ENCODE measurements at places on chromosomes 2 and 18.

GRCh38 chr2:112776113-112776512, 8.2 kb downstream of the IL1A start:
- DNase-seq: no peak

DNA sequence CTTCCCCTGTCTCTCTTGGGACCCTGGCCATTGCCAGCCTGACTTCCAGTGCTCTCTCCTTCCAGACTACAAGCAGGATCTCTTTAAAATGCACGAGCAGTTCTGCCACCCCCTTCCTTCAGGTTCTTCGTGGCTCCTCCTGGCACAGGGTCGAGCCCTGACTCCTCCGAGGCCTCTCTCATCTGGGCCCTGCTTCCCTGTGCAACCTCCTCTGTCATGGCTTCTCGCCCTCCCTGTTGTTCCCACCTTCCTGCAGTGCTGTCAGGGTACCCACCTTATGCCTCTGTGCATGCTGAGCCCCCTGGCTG, 56.7 kb upstream of the RPL31 start:
- DNase-seq: no peak

GRCh38 chr18:71976744-71977143, 567.4 kb downstream of the CBLN2 start:
- no peak for DNase-seq

- DNase-seq: no peak
Measured at GRCh38 chr2:25787020-25787419, 91.3 kb downstream of the ASXL2 start.

DNA sequence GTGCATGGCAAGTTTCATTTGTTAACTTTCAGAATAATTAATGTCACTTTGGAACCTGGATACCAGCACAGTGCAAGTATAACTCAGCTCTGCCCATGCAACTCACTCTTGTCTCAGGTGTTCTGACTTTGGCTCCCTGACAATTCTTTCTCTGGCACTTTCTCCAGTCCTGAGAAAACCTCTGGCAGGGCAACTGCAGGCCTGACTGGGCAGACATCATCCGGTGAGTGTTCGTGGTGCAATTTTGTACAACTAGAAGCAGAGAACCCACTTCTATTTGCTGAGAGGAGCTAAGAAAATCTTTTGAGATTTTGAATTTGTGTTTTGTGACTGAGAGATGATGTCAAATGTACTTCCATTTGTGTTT, 143.0 kb downstream of the AQP4 start:
- no peak for DNase-seq

DNA sequence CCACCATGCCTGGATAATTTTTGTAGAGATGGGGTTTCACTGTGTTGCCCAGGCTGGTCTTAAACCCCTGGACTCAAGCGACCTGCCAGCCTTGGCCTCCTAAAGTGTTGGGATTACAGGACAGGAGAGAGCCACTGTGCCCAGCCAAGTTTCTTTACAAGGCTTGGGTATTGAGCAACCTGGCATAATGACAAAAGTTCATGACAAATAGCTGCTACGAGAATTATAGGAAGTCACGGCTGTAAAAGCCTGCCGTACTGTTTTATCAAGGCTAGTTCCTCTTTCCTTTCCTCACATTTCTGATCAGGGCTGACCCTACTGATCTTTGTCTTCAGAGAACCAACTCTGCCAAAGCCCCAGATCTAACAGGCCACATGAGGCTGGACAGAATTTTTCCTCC, 490.4 kb upstream of the SPRED2 start:
- DNase-seq: no peak

DNA sequence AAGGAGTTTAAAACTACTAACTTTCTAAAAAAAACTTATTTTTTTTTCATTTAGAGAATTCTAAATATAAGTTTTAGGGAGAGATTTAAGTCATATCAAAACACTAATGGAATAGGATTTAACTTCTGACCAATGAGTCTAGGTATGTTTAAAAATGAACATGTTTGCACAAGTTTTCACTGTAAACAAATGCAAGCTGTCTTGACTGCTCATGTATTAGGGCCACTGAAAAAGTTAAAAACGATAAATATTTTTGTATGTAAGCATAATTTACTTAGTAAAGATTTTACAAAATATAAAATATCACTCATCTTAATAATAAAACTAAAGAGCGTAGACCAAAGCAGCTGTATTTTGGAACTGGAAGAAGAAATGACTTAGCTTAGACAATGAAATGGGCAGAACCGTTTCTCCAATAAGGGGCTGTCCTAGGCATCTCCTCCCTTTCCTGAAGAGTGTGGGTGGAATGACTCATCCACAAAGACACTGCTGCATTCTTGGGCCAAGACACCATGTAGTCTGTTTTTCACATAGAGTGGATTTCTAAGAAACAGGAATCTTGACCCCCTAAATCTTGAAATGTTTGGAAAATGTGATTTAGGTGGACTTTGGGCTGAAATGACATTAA, 118.8 kb downstream of the MEP1B start:
- DNase-seq: peak; percentile 77

GRCh38 chr2:43088143-43089073, 138.0 kb downstream of the ZFP36L2 start:
- DNase-seq: no peak

- no peak for DNase-seq
Measured at GRCh38 chr2:219087361-219087760, 26.6 kb upstream of the IHH start.

DNA sequence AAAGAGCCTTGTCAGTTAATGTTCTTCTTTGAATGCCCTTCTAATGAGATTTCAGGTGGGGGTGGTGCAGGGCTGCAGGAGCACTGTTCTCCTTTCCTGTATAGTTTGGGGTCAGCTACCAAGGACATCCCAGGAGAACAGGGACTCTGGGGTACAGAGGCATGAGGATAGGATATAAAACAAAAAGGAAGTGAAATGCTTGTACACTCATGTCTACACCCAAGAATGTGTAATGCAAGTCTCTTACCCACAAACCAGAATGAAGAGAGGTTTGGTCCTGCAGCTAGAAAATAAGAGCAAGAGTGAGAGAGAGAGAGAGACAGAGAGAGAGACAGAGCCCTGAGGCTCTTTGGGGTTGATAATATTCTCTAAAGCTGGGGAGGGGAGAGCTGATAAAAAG, 151.8 kb upstream of the KCTD1 start:
- no peak for DNase-seq

DNA sequence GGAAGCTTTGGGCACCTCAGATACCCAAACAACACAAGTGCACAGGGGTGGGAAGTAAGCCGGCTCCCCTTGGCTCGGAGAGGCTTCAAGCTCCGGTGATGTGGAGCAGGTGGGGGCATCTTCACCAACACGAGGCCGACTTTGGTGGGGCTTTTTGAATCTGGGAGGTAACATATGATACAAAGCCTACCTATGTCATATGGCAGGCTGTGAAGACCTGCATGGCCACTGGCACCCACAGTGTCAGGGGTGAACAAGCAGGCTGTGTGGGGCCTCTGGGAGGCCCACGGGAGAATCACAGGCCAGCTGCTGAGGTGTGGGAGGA, 109.0 kb downstream of the EIPR1 start:
- DNase-seq: no peak

GRCh38 chr18:67217551-67218166, 298.9 kb downstream of the DSEL start:
- DNase-seq: peak; percentile 47

- DNase-seq: peak; percentile 9
Measured at GRCh38 chr2:19114754-19115231, 243.6 kb downstream of the OSR1 start.

DNA sequence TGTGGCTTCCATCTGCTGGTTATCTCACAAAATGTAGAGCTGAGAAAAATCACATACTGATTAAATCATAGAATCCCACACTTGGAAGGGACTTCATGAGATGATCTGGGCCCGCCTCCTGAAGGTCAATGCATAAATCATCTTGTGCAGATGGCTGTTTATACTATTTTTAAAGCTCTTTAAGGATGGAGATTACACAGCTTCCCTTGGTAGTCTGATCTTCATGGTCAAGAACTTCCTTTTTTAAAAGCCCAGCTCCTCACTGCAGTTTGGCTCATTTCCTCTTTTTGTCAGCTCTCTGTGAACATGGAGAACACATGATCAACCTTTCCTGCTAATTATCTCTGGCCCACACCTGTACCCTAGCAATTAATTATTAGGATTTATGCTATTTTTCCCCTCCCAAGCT, 25.9 kb downstream of the GCG start:
- no peak for DNase-seq
